ENCODE measurements at places on chromosomes 3 and 15. TPM values are rescaled to one million over a fixed set of nuclear protein-coding genes. Genes with fewer than 3 reads are reported as not detected.

DNA sequence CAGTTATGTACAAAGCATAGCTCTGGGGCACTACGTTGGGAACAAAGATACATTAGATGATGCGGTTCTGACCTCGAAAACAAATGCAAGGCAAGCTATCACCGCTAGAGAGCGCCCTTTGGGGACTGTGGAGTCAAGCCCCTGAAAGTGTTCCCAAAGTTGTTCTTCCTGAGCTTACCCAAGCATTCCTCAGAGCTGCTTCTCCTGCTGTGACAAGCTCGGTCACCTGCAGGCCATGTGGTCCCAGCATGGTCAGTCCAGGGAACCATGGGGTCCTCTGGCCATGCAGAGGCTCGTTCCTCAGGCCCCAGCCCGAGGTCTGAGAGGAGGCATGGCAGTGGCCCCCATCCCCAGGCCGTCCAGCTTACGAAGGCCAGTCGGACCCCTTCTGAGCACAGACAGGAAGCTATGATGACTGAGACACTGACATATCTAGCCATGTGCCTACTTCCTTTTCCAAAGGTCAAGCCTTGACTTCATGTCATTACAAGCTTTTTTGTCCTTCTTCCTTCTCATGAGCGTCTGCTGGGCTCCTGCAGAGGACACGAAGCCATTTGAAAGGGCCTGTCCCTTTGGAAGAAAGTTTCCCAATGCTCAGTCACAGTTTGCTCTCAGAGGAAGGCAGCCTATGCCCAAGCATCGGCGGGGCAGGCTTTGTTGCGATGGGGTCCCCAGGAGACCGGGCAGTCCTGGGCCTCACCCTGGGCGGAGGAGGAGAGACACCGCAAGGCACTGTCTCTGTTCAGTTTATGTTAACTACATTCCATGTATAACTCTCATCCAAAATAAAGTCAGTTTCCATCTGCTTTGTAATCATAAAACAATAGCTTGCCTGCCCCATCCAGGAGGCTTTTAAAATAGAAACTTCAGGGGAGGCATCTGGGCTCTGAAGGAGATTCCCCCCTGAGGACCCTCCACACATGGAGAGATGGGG, 79.3 kb downstream of the ATP10A start:
- peak; percentile 28 for DNase-seq

GRCh38 chr3:185207481-185207880, 46.4 kb downstream of the EHHADH start:
- no peak for DNase-seq

DNA sequence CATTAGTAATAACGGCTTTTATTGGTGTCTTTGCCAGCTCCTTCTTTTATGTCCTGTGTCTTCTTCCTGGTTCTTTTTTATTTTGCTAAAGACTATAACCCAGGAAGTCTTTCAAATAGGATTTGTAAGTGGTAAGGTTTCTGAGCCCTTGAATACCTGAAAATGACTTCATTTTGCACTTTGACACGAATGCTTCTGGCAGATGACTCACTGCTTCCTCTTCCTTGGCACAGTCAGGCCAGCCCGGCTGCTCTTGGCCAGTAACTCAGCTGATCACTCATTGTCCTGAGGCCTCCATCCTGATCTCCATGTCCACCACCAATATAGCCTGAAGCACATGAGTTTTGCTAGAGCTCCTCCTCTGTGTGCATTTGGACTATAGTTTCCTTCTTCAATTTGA, 48.7 kb upstream of the NR2E3 start:
- DNase-seq = peak; percentile 95

HIGD2B gene
- total RNA-seq = not detected

SLC25A38 gene
- 29.7 TPM for total RNA-seq

All from PC-3 (cell line).